ENCODE measurements at places on chromosomes 5 and 9.

DNA sequence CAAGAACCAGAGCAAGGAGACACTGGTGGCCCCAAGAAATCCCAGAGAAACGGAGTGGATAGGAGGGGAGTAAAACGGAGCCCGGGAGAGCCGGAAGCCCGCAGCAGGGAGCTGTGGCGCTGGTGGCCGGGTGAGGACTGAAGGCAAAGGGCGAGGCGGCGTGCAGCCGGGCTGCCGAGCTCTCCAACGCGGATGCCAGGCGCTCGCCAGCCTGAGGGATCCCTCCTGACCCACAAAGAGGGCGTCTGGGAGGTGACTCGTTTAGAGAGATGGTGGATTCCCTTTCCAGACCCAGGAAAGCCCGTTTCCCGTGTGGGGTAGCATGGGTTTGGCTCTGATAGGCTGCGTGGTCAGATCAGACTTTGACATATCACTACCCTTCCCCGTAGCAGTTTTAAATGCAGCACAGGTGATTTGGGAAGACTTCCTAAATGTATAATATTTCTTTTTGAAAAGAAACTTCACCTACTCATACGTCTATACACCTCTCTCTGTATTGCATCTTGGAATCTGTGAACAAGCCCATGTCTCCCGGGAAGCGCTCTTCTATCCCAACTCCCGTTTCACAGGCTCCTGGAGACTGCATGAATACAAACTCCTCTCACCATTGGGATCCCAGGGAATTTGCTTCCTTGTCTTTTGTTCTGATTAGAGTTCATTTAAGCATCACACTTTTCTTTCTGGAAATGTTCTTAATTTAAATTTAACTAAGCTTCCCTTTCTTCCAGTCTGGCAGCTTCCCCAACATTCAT lies 158.1 kb downstream of the C9orf152 start:
- no peaks in the 10 kb centered on the region for H3K27me3 ChIP-seq
- H3K4me3 ChIP-seq, result peak overlapping the region; percentile 78
- peaks cover 5% of the 10 kb centered on the region for H3K4me1 ChIP-seq
- no peak overlapping the region for H3K27ac ChIP-seq

DNA sequence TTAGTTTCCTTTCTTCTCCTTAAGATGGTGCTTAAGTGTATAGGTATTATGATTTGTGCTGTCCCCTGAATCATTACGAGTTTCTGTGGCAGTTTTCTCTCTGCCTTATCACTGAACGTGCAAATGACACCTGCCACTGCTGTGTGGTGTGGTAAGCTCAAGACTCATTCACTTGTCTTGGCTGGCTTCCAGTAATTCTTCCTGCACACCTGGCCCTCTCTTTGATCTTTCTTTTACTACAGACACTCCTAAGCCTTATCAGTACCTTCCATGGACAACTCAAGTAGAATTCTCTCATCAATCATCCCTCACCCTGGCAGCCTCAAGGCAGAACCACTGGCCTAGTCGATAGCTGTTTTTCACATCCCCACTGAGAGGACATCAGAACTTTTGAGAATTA lies 82.6 kb upstream of the ADAMTS19 start:
- H3K4me1 ChIP-seq, result no peaks in the 10 kb centered on the region
- no peaks in the 10 kb centered on the region for H3K36me3 ChIP-seq
- no peak overlapping the region for H3K27ac ChIP-seq
- no peaks in the 10 kb centered on the region for H3K27me3 ChIP-seq

- H3K4me3 ChIP-seq, result no peak overlapping the region
- peaks cover 7% of the 10 kb centered on the region for H3K4me1 ChIP-seq
- no peaks in the 10 kb centered on the region for H3K36me3 ChIP-seq
- H3K27me3 ChIP-seq, result no peaks in the 10 kb centered on the region
- DNase-seq, result no peak
Measured at GRCh38 chr5:139383993-139384590, 995 bp upstream of the SLC23A1 start.

DNA sequence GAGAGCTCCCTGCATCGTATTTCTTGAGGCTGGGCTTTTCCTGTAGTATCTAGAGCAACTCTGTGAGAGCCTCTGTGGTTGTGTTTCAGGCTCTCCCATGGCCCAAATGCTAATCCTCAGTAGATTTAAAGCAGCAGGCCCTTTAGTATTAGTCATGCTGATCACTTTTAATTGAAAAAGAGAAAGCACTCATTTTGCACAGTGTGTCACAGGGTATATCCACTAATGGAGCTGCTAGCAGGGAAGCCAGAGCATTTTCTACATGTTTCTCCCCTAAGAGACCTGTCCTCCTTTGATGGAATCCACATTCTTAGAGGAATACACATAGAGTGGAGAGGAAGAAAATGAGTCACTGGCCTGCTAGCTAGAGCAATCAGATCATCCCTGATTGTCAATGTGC lies 348.5 kb downstream of the TMEM232 start:
- no peak overlapping the region for H3K27ac ChIP-seq
- H3K4me1 ChIP-seq, result no peaks in the 10 kb centered on the region
- no peaks in the 10 kb centered on the region for H3K36me3 ChIP-seq
- H3K27me3 ChIP-seq, result no peaks in the 10 kb centered on the region
- no peak for DNase-seq

DNA sequence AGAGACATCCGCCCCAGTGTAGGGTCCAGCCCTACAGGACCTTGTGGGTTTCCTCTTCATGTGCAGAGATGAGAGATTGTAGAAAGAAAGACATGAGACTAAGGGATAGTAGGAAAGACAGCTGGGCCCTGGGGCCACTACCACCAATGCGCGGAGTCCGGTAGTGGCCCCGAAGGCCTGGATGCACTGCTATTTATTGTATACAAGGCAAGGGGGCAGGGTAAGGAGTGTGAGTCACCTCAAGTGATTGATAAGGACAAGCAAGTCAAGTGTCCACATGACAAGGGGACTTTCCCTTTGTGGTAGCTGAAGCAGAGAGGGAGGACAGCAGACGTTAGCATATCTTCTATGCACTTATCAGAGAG lies 6.2 kb upstream of the TMEM141 start:
- H3K27me3 ChIP-seq, result no peaks in the 10 kb centered on the region
- H3K36me3 ChIP-seq, result no peaks in the 10 kb centered on the region
- H3K4me3 ChIP-seq, result no peak overlapping the region
- no peak overlapping the region for H3K27ac ChIP-seq
- DNase-seq, result no peak
- H3K4me1 ChIP-seq, result peaks cover 5% of the 10 kb centered on the region

- no peak overlapping the region for H3K4me3 ChIP-seq
- H3K36me3 ChIP-seq, result no peaks in the 10 kb centered on the region
- H3K27ac ChIP-seq, result peak overlapping the region; percentile 7
Measured at GRCh38 chr5:131541762-131542161, 93.3 kb downstream of the RAPGEF6 start.

DNA sequence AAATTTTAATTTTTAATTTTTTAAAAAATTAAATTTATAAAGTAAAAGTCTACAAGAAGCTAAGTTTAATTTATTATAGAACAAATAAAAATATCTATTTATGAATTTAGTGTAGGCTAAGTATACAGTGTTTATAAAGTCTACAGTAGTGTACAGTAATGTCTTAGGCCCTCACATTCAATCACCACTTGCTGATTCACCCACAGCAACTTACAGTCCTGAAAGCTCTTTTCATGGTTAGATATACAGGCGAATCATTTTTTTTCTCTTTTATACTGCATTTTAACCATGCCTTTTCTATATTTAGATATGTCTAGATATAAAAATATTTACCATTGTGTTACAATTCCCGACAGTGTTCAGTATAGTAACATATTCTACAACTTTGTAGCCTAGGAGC lies 55.9 kb downstream of the PCSK1 start:
- no peak for DNase-seq
- no peaks in the 10 kb centered on the region for H3K36me3 ChIP-seq
- no peaks in the 10 kb centered on the region for H3K4me1 ChIP-seq

- no peak for DNase-seq
- no peak overlapping the region for H3K4me3 ChIP-seq
- no peak overlapping the region for H3K27ac ChIP-seq
- H3K27me3 ChIP-seq, result no peaks in the 10 kb centered on the region
- H3K36me3 ChIP-seq, result no peaks in the 10 kb centered on the region
Measured at GRCh38 chr5:1540831-1541701, 17.3 kb upstream of the LPCAT1 start.

GRCh38 chr5:134125039-134126015 lies 10.8 kb downstream of the TCF7 start:
- H3K4me1 ChIP-seq, result peaks cover 98% of the 10 kb centered on the region
- H3K36me3 ChIP-seq, result peaks cover 31% of the 10 kb centered on the region
- H3K27ac ChIP-seq, result peak overlapping the region; percentile 98
- no peak for DNase-seq

GRCh38 chr5:66814146-66814991 lies 218.2 kb downstream of the MAST4 start:
- no peak overlapping the region for H3K4me3 ChIP-seq
- no peak overlapping the region for H3K27ac ChIP-seq
- H3K36me3 ChIP-seq, result no peaks in the 10 kb centered on the region
- H3K27me3 ChIP-seq, result no peaks in the 10 kb centered on the region

DNA sequence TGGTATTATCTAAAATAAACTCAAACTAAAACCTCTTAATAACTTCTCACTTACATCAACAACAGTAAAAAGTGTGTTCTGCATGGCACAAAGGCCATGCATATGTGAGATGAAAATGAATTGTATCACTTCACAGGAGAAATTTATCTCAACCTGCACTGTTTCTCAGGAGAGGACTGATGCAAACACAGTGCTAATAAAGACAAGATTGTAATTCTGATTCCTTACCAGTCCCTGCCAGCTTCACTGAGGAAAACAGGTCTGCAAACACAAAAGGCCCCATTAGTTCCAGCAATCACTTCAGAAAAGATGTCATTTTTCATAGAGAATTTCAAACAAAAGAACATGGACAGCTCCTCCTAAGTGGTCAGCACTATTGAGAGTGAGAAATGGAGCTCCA lies 117.3 kb upstream of the PDE4D start:
- no peak overlapping the region for H3K4me3 ChIP-seq
- H3K4me1 ChIP-seq, result no peaks in the 10 kb centered on the region
- DNase-seq, result no peak
- no peak overlapping the region for H3K27ac ChIP-seq
- H3K36me3 ChIP-seq, result no peaks in the 10 kb centered on the region
- no peaks in the 10 kb centered on the region for H3K27me3 ChIP-seq

GRCh38 chr5:66222455-66222854 lies 78.4 kb downstream of the SREK1 start:
- H3K27ac ChIP-seq, result no peak overlapping the region
- H3K4me1 ChIP-seq, result no peaks in the 10 kb centered on the region
- H3K4me3 ChIP-seq, result no peak overlapping the region

GRCh38 chr5:80662108-80662507 lies 7.3 kb upstream of the DHFR start:
- H3K27me3 ChIP-seq, result no peaks in the 10 kb centered on the region
- peaks cover 45% of the 10 kb centered on the region for H3K36me3 ChIP-seq
- no peaks in the 10 kb centered on the region for H3K4me1 ChIP-seq
- no peak overlapping the region for H3K27ac ChIP-seq
- no peak overlapping the region for H3K4me3 ChIP-seq

GRCh38 chr5:87390075-87390474 lies 22.7 kb downstream of the CCNH start:
- peaks cover 93% of the 10 kb centered on the region for H3K36me3 ChIP-seq
- no peaks in the 10 kb centered on the region for H3K27me3 ChIP-seq
- H3K27ac ChIP-seq, result no peak overlapping the region
- H3K4me1 ChIP-seq, result no peaks in the 10 kb centered on the region

GRCh38 chr9:13705918-13706317 lies 426.4 kb upstream of the MPDZ start:
- no peaks in the 10 kb centered on the region for H3K36me3 ChIP-seq
- DNase-seq, result no peak
- H3K4me3 ChIP-seq, result no peak overlapping the region
- H3K27ac ChIP-seq, result no peak overlapping the region

GRCh38 chr5:43649256-43649655 lies 46.3 kb downstream of the NNT start:
- peaks cover 62% of the 10 kb centered on the region for H3K36me3 ChIP-seq
- DNase-seq, result no peak
- no peaks in the 10 kb centered on the region for H3K27me3 ChIP-seq
- H3K4me3 ChIP-seq, result no peak overlapping the region
- H3K4me1 ChIP-seq, result no peaks in the 10 kb centered on the region
- H3K27ac ChIP-seq, result no peak overlapping the region

GRCh38 chr5:150376799-150377771 lies 19.6 kb downstream of the TCOF1 start:
- peaks cover 97% of the 10 kb centered on the region for H3K36me3 ChIP-seq
- H3K4me3 ChIP-seq, result no peak overlapping the region
- H3K27me3 ChIP-seq, result no peaks in the 10 kb centered on the region
- H3K4me1 ChIP-seq, result no peaks in the 10 kb centered on the region

DNA sequence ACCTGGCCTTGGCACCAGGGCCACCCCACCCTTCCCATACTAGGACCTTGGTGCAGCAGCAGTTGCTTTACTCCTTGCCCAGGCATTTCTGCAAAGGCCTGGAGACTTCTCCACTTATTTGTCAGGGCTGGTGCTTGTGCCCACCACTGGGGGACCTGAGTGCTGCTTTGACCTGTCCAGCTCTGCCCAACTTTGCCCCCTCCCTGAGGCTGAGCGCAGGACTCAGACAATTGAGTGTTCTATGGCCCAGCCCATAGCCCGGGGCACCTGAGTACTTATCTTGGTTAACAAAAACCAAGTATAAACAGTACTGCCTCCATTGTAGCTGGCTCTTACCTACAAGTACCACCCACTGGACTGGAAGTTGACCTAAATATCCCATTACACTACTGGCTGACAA lies 406.1 kb upstream of the CHD1 start:
- H3K27me3 ChIP-seq, result no peaks in the 10 kb centered on the region
- no peak for DNase-seq
- H3K27ac ChIP-seq, result no peak overlapping the region
- H3K36me3 ChIP-seq, result no peaks in the 10 kb centered on the region
- H3K4me3 ChIP-seq, result no peak overlapping the region

DNA sequence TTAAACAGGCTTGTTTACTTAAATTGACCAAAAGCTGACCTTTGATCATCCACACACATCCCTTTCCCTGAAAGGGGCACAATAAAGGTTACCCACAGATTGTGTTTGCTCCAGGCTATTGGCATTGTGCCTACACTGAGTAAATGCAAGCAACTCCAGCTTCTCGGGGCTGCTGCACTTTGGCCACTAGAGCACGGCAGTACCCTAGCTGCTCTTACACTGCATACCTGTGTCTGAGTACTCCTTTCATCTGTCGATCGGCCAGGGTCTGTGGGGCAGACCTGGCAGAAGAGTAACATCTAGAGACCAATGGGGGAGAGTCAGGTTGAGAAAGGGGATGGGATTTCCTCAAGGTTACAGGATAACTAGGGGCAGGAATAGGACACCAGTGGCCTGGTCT lies 281.9 kb upstream of the NMUR2 start:
- no peaks in the 10 kb centered on the region for H3K27me3 ChIP-seq
- DNase-seq, result no peak
- H3K4me1 ChIP-seq, result no peaks in the 10 kb centered on the region
- H3K4me3 ChIP-seq, result no peak overlapping the region
- H3K36me3 ChIP-seq, result no peaks in the 10 kb centered on the region
